PC-9 (cell line): ENCODE measurements at places on chromosomes 2 and 18.

DNA sequence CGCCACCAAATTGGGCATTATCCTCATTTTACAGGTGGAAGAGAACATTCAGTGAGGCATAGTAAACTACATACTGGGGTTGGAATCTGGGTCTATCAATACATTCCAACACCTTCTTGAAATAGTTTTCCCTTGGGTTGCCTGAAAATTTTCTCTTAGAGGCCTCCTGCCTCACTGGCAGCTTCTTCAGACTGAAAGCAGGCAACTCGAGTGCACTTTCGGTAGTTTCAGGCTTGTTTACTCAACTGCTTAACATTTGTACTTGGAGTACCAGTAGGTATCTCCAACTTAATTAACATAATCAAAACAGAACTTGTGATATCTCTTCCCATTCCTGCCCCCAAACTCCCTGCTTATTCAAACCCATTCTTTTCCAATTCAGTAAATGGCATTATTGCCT lies 36.2 kb upstream of the C2orf74 start:
- H3K4me1 ChIP-seq: no peaks in the 10 kb centered on the region
- no peak overlapping the region for H3K27ac ChIP-seq
- no peaks in the 10 kb centered on the region for H3K27me3 ChIP-seq
- no peak overlapping the region for H3K4me3 ChIP-seq

DNA sequence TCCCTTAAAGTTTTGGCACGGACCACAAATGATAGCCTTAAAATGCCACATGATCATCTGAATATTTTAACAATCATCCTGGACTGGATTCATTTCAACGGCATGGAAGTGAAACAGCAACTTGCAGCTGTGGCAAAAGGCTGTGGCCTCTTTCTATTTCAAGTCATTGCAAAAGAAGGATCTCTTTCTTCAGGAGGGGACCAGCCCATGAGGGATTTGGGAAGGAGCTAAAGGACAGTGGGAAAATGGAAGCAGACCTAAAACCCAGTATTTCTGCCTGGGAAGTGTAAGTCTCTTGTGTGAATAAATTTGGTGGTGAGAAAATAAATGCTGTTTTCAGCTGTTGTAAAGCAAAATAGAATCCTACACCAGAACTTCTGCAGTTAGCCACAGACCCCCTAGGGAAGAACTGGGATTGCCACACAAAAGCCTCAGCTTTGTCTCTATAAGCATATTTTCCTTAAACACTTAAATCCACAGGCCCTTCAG lies 107.3 kb upstream of the ZFP36L2 start:
- no peaks in the 10 kb centered on the region for H3K27me3 ChIP-seq
- no peak overlapping the region for H3K4me3 ChIP-seq
- H3K36me3 ChIP-seq: no peaks in the 10 kb centered on the region

GRCh38 chr2:210863283-210863682 lies 306.9 kb downstream of the CPS1 start:
- H3K36me3 ChIP-seq: no peaks in the 10 kb centered on the region
- H3K4me3 ChIP-seq: no peak overlapping the region
- H3K27ac ChIP-seq: no peak overlapping the region
- no peaks in the 10 kb centered on the region for H3K27me3 ChIP-seq

- no peaks in the 10 kb centered on the region for H3K4me1 ChIP-seq
- no peaks in the 10 kb centered on the region for H3K36me3 ChIP-seq
- no peak overlapping the region for H3K27ac ChIP-seq
- no peak overlapping the region for H3K4me3 ChIP-seq
- DNase-seq: no peak
- no peaks in the 10 kb centered on the region for H3K27me3 ChIP-seq
These were observed 70.3 kb downstream of the TMEM17 start for GRCh38 chr2:62435720-62436119.

GRCh38 chr2:10650761-10651160 lies 39.0 kb downstream of the NOL10 start:
- no peak overlapping the region for H3K27ac ChIP-seq
- H3K27me3 ChIP-seq: no peaks in the 10 kb centered on the region
- H3K4me3 ChIP-seq: no peak overlapping the region
